ENCODE measurements at places on chromosomes 13 and 19.
A peak's percentile ranks its signal among the peaks of the same experiment; 100 is the strongest.

DNA sequence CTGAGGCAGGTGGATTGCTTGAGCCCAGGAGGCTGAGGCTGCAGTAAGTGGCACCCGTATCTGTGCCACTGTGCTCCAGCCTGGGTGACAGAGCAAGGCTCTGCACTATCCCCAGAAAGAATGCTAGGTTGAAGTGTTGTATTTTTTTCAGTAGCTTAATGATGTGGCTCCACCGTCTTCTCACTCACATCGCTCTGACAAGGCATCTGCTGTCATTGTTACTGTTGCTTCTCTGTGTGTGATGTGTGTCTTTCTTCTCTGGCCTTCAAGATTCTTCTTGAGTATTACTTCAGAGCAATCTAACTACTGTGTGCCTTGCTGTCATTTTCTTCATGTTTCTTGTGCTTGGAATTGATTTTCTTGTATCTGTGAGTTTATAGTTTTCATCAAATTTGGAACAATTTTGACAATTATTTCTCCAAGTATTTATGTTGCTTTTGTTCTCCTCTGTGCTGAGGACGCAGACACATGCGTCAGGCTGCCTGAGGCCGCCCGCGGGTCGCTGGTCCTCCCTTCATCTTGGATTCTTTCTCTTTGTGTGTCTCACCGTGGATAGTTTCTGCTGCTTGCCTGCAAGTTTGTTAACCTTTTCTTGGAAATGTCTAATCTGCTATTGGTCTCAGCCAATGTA is 10.8 kb downstream of the ADPRHL1 start:
- no peak for ATAC-seq

- no peak for ATAC-seq
Measured at GRCh38 chr19:47821460-47822020, at the start of gene CRX. CRX (plus strand) TSS chr19:47821937; CDS start chr19:47834444, 12,507 bp downstream.

DNA sequence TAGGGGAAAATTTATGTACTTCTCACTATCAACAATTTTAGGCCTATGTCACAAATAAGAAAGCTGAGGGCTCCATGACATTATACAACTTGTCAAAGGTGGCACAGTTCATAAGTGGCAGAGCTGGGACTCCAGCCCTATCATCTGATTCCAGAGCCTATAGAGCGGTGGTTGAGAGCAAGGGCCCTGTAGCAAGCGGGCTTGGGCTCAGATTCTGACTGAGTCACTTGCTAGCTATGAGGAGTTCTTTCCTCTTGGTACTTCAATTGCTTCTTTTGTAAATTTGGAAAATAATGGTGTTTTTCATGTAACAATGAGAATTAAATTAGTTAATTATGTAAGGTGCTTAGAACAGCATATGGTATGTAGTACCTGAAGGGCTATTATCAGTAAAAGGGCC is 28.7 kb upstream of the FAM216B start:
- no peak for ATAC-seq

GRCh38 chr13:47069133-47069532 is 172.3 kb upstream of the HTR2A start:
- peak; percentile 98 for ATAC-seq

DNA sequence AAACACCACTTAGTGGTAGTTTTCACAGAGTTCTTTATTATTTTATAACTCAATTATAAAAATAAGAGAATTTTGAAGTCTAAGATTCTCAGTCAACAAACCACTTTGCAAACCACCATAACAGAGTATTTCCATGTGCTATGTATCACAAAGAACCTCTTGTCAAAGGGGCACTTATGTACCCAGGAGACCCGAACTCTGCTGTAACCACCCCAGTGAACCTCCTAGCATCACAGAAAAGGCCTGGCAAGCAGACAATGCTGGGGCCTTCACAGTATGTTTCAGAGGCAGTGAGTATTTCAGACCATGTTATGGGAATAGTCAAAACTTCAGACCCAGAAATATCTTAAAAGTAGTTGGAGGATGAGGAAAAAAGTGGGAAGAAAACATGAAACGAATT is 714.1 kb downstream of the EFNB2 start:
- ATAC-seq: no peak

DNA sequence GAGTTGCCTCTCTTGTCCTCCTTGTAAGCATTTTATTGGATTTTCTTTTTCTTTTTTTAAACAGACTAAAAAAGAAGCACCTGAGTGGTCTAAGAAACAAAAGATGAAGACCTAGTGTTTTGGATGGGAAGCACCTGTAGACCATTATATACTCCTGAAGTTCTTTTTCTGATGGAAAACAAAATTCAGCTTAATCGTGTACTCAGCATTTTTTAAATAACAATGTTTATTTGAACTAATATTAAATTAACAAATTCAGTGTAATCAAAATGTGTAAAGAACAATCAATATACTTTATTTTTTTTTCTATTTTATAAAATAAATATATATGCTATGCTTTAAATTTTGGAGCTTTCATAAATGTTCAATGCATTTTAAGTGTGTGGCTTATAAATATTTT is 43.0 kb upstream of the KLF5 start:
- ATAC-seq: no peak

GRCh38 chr13:60944016-60944415 is 471.6 kb downstream of the PCDH20 start:
- ATAC-seq: no peak

GRCh38 chr13:79998381-79998880 is 342.5 kb downstream of the SPRY2 start:
- ATAC-seq: no peak

DNA sequence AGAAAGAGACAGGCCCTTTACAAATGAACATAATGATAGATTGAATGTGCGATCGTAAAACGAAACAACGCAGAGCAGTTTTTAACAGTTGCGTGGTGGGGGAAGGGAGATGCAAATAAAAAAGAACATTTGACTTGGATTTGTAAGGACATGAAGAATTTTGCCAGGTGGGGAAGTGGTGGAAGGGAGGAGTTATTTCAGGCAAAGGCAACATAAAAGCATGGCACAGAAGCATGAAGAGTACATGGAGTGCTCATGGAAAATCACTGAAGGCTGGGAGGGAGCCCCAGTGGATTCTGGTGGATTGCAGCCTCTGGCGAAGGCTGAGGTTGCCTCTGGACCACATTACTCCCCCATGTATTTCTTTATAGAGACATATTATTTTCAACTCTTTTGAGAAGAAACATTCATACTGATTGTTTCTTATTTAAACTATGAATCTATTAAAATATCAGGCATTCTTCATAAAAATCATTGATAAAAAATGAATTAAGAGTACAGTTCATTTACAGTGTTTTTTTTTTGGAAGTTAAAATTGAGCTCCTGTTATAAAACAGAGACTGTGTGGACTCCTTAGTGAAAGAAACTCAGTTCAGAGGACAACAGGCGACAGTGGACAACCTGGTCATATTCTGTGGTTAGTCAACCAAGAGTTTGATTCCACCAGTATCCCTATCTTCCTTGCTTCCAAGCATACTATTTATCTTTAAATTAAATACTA is 57.5 kb downstream of the STARD13 start:
- ATAC-seq: no peak

DNA sequence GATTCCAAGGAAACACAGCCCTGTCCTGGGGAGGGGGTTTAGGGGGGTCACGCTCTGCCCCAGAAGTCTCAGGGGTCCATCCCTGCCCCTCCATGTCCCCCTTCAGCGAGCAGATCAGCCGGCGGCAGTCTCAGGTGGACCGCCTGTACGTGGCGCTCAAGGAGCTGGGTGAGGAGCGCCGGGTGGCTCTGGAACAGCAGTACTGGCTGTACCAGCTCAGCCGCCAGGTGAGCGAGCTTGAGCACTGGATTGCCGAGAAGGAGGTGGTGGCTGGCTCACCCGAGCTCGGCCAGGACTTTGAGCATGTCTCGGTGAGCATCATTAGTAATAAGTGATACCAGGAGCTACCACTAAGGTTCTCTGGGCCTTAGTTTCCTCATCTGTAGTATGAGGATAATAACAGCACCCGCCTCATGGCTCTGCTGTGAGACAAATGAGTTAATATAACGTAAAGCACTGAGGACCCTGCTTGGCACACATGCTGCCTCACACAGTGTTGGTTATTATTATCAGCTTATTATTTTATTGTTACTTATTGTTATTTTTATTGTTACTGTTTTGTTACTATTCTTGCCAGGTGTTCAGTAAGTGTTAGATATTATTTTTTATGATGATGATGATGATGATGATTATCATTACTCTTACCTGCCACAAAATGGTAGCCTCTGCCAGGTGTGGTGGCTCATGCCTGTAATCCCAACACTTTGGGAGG is 20.5 kb upstream of the SHKBP1 start:
- no peak for ATAC-seq

GRCh38 chr19:58572818-58573657 is at the start of gene MZF1:
MZF1 (minus strand) TSS chr19:58573335; CDS start chr19:58571389, 1,946 bp downstream.
- peak; percentile 83 for ATAC-seq

DNA sequence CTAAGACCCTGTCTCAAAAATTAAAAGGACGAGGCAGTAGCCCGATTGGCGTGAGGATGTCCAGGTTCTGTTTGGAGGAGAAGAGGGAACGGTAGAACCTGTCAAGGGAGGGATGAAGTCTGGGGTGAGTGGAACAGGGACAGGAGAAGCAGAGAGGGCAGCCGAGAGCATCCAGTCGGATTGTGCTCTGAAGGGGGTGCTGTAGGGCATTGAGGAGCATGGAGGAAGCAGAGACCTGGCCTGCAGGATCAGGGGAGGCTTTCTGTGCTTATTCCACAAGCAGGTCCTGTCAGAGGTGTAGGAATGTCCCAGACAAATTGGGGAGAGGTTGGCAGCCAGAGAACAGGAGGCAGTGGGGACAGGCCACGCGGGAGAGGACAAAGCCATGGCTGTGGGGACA is 14.1 kb downstream of the AP2A1 start:
- no peak for ATAC-seq

- ATAC-seq: no peak
Measured at GRCh38 chr19:53812335-53812734, 11.8 kb downstream of the NLRP12 start.

- ATAC-seq: no peak
Measured at GRCh38 chr19:33343301-33343700, 30.2 kb upstream of the CEBPG start.

DNA sequence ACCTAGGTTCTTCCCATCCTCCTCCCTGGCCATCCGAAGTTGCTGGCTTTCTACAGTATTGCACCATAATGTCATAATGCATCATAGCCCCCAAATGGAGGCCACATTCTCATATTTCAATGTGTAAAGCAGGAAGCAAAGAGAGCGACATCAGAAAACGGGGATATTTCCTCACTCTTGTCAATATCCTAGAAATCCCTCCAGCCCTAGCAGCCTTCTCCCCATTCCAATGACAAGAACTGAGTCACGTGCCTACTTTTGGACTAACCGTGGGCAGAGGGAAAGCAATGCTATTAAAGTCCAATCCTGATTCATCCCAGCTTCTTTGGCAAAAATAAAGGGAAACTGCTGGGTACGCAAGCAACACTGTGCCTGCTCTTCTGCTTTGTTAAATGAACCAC is 4.3 kb upstream of the RAP2A start:
- ATAC-seq: no peak

GRCh38 chr19:15843203-15843893 is 27.9 kb upstream of the OR10H1 start:
- no peak for ATAC-seq

DNA sequence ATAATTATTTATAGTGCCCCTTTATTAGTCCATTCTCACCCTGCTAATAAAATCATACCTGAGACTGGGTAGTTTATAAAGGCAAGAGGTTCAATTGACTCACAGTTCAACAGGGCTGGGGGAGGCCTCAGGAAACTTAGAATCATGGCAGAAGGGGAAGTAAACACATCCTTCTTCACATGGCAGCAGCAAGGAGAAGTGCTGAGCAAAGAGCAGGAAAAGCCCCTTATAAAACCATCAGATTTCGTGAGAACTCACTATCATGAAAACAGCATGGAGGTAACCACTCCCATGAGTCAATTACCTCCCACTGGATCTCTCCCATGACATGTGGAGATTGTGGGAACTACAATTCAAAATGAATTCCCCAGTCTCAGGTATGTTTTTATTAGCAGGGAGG is 89.9 kb upstream of the STARD13 start:
- no peak for ATAC-seq

- no peak for ATAC-seq
Measured at GRCh38 chr13:89755729-89756492, 1591.6 kb upstream of the MIR17HG start.

GRCh38 chr19:37197768-37198167 is 12.6 kb downstream of the ZNF585B start:
- no peak for ATAC-seq

DNA sequence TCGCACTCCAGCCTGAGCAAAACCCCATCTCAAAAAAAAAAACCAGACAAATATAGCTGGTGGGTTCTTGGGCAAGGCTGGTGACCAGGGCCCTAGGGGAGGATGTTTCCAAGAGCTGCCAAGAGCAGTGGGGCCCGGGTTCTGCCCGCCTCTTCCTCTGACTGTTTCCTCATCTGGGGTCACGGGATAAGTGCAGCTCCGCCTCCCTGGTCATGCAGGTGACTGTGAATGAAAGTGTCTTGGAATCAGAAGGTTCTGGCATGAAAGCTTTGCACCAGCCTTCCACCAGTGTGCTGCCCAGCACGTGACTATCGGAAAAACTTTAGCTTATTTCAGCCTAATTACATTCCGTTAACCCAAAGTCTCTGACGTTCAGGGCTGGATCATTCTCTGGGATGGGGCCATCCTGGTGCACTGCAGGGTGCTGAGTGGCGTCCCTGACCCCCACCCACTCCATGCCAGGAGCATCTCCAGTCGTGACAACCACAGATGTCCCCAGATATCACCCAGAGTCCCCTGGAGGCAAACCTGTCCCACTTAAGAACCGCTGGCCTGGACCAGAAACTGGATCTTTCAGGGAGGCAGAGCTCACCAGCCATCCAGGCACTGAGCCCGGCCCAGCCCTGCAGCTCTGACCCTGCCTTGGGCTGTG is 85.6 kb downstream of the GNG7 start:
- ATAC-seq: no peak

- no peak for ATAC-seq
Measured at GRCh38 chr13:78674638-78675037, 15.7 kb upstream of the OBI1 start.

DNA sequence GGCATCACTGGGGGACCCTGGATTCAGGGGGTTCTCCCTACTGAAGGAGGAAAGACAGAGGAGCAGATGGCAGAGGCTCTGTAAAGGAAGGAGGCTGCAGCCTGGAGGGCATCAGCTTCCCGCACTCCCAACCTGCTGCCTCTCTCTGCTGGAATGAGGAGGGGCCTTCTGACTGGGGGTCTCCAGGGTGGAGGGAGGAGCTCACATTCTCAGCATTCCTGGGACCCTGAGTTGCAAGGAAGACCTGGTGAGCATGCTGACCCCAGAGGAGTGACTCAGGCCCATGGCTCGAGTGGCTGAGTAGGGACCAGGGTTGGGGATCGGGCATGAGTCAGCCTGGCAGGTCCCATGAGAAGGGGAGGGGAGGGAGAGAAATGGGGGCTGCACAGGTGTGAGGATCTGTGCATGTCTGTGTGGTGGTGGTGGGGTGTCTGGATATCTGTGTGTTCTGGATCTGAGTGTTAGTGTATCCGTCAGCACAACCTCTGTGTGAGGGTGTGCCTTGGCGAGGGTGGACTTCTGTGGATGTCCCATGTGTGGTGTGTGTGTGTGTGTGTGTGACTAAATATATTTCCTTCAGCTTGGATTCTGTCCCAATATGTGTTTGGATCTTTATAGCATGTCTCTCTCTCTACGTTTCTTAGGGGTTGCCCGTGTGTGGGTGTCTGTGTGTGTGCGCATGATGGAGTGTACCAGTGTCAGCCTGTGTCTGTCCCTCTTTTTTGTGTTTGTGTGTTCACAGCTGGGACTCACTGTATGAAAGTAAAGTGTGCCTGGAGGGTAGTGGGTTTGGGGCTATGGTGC is 4.6 kb downstream of the AXL start:
- no peak for ATAC-seq

- ATAC-seq: no peak
Measured at GRCh38 chr19:24159707-24160106, 72.7 kb downstream of the ZNF254 start.

GRCh38 chr19:10968527-10969135 is 7.8 kb downstream of the SMARCA4 start:
- ATAC-seq: peak; percentile 49

Data from esophagus mucosa (tissue), 1 donor.